IMR-90 (cell line): ENCODE measurements at places on chromosomes 2 and 18. TPM values are rescaled to one million over a fixed set of nuclear protein-coding genes. Genes with fewer than 3 reads are reported as not detected.

- no peak for DNase-seq
These were observed 222.6 kb upstream of the CHAC2 start for GRCh38 chr2:53544871-53545558.

GRCh38 chr2:201972621-201973255 lies 60.9 kb upstream of the FZD7 start:
- no peak for DNase-seq

- DNase-seq: peak; percentile 51
These were observed 47.6 kb upstream of the MSTN start for GRCh38 chr2:190110131-190110530.

DNA sequence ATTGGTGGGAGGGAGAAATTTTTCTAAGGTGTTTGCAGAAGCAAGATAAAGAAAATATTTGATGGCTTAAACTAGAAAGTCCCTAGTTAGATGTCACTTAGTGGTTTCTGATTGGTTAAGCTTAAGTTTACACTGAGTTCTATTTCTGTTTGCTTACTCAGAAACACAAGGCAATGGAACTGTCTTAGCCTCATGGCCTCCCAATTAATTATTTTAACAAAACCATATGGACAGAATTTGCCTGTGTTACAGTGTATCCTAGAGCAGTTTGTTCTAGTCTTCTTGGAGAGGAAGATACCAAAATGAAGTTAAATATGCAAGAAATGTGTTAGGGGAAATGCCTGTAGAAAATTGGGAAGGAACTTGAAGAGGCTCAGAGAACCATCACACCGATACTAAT lies 4.6 kb upstream of the IMPACT start:
- no peak for DNase-seq

GRCh38 chr18:45871431-45872084 lies 46.1 kb downstream of the SIGLEC15 start:
- peak; percentile 34 for DNase-seq

DNA sequence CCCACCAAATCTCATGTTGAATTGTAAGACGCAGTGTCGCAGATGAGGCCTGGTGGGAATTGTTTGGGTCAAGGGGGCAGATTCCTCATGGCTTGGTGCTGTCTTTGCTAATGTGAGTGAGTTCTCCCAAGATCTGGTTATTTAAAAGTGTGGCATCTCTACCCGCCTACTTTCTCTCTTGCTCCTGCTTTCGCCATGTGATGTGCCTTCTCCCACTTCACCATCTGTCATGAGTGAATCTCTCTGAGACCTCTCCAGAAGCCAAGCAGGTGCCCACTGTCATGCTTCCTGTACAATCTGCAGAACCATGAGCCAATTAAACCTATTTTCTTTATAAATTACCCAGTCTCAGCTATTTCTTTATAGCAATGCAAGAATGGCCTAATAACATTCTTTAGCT lies 246.6 kb upstream of the CDH20 start:
- no peak for DNase-seq

GRCh38 chr2:25517701-25518100 lies 155.7 kb downstream of the DTNB start:
- no peak for DNase-seq

DNA sequence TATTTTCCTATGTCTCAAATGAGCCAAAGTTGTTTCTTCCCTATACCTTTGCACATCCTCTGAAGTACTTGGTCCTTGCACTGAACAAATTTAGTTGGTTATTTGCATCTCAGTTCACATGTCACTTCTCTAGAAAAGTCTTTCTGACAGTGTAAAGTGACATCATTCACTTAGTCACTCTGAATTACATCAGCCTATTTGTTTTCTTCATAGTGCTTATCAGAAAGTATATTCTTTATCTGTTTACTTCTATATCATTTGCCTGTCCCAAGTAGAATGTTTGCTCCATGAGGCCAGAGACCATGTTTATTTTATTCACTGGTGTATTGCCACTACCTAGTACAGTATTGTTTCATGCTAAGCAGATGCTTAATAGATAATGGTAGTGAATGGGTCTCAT lies 173.7 kb downstream of the HNMT start:
- no peak for DNase-seq

GRCh38 chr2:190365499-190366204 lies 22.3 kb downstream of the INPP1 start:
- DNase-seq: no peak

GRCh38 chr2:240432430-240432819 lies 3.0 kb upstream of the GPC1 start:
- no peak for DNase-seq

- DNase-seq: no peak
These were observed 17.6 kb downstream of the VSNL1 start for GRCh38 chr2:17558053-17558452.

GRCh38 chr18:57210107-57210715 lies 63.3 kb downstream of the BOD1L2 start:
- DNase-seq: peak; percentile 70

DNA sequence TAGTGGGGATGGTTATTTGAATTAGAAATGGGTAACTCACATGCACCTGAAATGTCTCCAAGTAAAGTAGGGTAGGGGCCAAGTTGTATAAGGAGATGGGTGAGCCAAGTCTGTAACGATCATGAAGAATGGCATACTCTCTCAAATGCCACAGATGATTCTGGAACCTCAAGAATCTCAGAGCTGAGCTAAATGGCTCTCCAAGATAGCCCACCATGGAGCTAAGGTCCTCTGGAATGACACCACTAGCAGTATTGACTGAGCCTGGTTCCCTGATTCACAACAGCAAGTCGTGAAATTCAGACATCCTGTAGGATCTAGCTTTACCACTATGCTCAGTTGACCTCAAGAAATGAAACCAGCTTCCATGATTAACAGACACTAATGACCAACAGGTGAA lies 115.9 kb upstream of the EPAS1 start:
- DNase-seq: no peak

Gene DAW1
- 1.4 TPM in 2 replicates for total RNA-seq
